ENCODE measurements at places on chromosomes 5 and 9.

DNA sequence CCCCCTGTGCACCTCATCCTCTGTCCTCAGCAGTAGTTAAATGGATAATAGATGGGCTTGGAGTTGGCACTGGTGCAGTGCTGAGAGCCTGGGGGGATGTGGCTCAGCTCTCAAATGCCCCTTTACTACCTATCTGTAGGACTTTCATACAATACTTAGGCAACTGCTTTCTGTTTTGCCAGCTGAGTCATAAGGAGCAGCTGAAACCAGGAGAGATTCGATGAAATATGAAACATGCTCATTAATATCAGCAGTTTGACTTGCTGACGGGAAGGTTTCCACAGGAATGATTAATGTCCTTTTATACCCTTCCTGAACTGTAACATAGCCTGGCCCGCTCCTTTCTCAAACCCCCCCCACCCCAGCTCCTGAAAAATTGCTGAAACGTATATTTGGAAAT lies 142.6 kb downstream of the SAXO1 start:
- DNase-seq = no peak

GRCh38 chr5:15124871-15125568 lies 253.4 kb upstream of the ANKH start:
- no peak for DNase-seq

DNA sequence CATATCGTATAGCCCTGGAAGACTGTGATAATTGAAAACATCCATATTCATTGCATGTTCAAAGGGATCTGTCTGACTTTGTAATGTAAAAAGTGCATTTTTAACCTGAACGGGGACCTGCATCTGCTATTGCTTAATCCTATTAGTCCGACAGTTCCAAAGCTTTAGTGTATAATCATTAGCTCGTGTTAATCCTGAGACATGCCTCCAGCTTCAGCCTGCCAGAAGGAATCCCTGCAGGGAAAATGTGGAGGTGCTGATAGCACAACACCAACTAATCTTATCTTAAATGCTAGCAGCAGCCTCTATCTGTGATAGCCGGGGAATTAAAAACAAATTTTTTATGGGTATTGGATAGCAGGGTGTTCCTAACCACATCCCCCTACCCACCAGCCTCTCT lies 495.2 kb downstream of the TLE4 start:
- DNase-seq = no peak

GRCh38 chr9:130635721-130636647 lies 28.4 kb upstream of the PRDM12 start:
- DNase-seq = no peak

DNA sequence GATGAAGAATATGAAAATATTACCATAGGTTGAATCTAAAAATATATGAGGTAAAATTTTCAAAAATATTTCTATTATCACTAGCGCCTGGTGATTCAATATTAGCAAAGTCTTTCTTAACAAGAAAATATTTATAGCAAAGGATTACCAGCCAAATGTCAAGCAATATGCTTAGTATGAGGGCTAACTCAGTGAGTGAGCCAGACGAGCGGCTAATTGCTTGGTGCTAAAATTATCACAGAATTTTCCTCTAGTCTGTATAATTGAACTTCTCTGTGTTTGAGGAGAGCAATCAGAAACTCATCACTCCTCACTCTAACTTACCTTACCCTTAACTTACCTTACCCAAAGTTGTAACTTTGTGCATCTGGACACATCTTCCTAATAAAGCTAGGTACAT lies 304.9 kb upstream of the PRR16 start:
- DNase-seq = no peak

GRCh38 chr9:129898185-129898584 lies 62.9 kb downstream of the USP20 start:
- DNase-seq = no peak

DNA sequence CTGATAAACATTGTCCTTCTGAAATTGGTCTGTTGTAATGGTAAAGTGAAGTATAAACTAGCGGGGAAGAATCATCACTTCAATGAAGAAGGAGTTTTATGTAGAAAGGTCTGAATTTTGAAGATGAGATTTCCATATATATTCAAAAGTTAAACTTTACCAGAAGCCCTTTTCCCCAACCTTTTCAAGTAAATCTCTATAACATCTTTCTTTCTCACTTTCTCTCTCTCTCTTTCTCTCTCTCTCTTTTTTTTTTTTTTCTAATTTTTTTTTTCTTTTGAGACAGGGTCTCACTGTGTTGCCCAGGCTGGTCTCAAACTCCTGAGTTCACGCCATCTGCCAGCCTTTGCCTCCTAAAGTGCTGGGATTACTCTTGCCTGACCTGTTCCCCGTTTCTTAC lies 78.7 kb downstream of the NSD1 start:
- no peak for DNase-seq

DNA sequence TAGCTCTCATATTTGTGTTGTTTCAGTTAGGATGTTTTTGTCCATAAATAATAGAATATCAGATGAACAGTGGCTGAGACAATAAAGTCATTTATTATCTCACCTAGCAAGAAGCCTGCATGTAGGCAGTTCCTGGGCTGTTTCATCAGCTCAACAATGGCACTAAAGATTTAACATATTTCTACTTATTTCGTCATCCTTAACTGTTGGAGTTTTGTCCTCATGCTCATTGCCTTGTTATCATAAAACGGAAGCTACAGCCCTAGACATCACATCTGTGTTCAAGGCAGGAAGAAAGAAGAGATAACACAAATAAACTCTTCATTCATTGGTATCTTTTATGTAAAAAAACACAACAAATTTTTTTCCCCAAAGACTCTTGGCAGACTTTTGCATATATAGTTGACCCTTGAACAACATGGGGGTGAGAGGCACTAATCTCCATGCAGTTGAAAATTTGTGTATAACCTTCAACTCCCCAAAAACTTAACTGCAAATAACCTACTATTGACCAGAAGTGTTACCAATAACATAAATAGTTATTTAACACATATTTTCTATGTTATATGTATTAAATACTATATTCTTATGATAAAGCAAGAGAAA lies 277.2 kb upstream of the ADRA1B start:
- no peak for DNase-seq

DNA sequence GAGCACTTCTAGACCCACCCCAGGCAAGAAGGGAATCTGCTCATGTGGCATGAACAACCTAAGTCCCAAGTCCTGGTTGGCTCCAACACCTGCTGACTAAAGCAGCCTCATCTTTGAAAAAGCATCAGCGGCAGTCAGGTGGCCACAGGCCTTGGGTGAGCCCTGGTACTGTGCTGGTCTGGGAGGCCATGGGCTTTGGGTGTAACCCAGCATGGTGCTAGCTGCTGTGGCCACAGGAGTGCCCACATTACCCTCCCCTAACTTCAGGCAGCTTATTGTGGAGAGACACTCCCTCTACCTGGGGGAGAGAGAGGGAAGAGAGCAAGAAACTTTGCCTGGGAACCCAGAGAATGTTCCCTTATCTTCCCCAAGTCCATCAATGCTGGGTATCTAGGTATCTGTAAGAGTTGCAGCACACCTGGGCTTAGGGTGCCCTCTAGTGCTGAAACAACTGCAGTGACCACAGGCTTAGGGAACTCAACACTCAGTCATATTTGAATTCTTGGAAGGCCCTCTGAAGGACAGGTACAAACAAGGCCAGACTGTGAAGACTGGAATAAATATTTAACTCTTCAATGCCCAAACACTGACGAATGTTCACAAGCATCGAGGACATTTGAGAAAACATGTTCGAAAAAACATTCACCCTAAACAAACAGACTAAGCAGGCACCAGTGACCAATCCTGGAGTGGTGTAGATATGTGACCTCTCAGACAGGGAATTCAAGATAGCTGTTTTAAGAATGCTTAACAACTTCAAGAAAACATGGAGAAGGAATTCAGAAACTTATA lies 69.9 kb upstream of the OR2K2 start:
- DNase-seq = no peak

DNA sequence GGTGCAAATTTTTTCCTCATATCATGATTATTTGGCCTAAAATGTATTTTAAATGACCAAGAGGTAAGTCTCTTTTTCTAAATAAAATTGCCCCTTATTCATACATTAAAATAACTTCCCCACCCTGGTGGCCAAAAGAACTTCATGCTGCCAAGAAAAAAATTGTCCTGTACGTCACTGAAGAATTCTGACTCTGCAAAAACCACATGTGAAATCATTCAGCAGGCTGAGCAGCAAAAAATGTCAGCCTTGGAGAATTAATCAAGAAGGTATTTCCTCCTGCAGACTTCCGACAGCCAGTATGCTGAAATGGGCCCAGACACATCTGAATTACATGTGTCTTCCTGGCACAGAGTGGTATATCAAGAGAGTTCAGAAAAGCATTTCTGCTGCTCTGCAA lies 94.6 kb upstream of the HMHB1 start:
- DNase-seq = no peak

DNA sequence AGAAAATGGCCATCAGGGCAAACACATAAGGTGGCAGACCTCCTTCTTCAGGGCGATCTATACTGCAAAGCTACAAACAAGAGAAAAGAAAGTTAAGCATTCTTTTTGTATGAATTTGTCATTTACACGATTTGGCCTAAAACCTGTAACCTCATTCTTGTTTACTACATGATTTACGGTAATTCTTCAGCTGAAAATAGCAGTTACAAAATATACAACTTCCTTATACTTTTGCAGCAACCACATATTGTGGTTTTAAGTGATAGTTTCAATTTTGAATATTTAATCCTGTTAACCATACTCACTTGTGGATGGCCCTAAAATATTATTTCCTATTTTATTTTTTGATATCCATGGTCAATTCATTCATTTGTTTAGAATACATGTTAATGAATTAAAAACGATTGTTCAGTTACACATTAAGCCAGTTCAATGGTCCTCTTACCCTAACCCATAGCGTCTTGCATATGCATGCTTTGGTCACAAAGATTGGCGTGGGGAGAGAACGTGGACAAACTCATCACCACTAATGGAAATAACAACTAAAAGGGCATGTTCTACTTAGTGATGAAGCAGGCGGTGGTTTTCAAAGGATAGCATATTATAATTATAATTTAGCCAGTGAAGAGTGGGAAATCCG lies 16.6 kb downstream of the TUT7 start:
- DNase-seq = no peak

DNA sequence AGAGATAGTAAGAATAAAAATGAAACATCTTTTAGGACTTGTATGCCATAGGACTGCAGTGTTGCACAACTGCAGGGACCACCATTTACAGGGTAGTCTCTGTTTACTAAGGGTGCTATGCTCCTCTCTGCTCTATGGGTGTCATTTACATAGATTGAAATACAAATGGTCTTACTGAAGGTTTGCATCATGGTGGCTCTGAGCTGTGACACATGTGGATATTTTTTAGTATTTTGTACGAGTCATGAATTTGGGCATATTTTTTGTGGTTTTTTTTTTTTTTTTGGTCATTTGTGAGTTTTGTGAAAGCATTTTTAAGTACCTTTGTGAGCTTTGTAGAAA lies 47.4 kb downstream of the CSNK1G3 start:
- no peak for DNase-seq

GRCh38 chr5:39073767-39074016 lies 507 bp downstream of the RICTOR start:
- DNase-seq = no peak

- DNase-seq = no peak
Observed at GRCh38 chr9:133971121-133971951, 20.8 kb downstream of the VAV2 start.

DNA sequence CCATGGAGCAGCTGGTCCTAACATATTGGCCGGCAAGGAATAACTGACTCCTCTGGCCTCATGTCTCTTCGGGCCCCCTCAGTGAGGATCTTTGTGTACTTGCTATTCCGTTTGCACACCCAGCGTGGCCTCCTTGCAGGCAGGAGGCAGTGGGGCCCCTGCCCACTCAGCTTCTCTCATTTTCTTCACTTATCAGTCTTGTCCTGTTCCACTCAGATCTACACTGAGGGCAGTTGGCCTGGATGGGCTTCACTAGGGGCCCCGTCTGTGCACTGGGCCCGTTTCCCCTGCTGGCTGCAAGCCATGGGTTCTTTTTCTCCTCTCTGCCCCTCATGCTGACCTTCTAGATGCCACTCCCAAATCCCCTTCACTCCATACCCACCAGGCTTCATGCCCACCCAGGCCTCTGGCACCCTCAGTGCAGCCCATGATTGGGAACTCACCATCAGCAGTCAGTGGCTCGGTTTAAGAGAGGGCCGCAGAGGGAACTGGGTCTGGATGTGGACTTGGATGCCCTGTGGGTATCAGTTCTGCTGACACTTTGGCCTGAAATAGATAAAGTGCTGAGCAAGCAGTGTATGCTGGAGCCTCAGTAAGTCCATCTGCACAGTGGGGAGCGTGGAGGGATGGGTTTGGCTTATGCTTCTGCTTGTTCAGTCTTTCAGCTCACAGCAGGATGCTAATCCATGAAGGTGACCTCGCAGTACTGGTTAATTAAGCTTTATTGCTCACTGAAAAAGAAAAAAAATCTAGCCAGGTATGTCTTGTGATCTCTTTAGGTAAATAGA lies 57.9 kb downstream of the ERBIN start:
- DNase-seq = no peak

DNA sequence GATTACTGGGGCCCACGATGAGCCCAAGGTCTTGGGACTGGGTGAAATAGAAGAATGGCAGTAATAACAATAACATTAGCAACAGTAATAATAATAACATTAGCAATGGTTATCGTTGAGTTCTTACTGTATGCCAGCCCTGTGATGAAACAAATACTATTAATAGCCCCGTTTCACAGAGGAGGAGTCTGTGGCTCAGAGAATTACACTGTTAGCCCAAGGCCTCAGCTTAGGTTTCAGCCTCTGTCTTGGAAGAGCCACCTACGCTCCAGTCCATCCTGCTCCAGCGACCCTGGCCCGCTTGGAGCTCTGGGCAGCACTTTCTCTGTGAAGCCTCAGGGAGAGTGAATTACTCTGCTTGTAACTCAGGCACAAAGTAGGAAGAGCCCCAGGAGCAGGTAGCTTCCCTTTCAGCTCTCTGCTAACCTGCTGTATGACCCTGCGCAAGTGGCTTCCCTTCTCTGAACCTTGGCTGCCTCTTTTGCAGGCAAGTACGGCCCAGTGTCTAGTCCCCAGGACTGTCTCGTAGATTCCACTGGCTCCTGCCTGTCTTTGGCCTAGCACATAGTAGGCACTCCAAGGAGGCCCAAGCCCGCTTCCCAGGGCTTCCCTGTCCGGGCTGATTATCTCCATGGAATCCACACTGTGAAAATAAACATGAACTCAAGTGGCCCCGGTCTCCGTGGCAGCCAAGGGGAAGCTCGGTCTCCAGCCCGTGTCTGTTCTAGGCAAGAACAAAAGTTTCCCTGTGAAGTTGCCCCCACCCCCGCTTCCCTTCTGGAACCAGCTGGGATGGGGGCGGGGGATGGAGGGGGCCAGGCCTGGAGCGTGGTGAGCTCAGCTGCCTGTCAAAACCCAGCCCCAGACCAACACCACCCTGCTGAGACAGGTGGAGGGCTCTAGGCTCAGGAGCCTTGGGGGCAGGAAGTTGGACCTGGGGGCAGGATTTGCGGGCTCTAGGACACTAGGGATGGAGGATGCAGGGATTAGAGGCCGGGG lies 26.2 kb upstream of the LMX1B start:
- DNase-seq = no peak

GRCh38 chr5:108507631-108508030 lies 125.7 kb upstream of the FBXL17 start:
- no peak for DNase-seq
